ENCODE measurements at places on chromosomes 3 and 15. TPM values are rescaled to one million over a fixed set of nuclear protein-coding genes. Genes with fewer than 3 reads are reported as not detected.

DNA sequence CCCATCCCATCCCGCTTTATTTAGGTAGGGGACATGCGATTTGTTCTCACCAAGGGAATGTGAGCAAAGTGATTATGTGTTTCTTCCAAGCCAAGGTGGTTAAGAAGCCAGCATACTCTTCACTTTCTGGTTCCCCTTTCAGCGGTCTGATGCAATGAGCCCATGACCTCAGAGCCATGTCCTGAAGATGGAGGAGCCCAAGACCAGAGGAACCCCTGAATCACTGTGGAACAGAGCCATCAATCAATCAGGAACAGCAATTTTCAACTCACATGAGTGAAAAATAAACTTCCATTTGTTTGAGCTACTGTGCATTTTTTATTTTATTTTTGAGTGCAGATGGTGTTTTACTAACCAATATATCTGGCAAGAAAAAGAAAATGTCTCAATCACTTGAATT is 10.8 kb downstream of the THRB start:
- no peak for DNase-seq

- DNase-seq: no peak
These were observed 60.5 kb upstream of the TFRC start for GRCh38 chr3:196142202-196142956.

DNA sequence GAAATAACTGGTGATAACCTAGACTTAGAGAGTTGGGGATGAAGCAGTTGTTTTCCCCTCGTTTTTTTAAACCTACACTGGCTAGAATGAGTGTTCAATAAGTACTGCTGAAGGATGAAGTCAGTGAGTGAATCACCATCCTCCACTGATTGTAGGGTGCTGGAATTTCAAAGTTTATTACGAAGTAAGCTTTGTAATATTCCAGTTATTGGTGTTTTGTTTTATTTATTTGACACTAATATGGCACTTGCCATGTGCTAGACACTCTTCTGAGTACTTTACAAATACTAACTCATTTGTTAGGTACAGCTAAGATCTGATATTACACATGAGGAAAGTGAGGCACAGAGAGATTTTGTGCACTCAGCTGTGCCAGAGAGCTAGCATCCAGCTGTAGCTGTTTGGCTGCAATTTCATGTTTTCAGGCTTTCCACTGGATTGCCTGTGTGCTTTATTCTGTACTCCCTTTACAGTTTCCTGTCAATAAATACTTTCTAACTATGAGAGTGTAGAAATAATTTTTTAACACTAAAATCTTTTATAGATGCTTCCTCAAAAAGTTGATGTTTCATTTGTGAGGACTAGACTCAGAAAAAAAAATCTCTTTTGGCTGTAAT is 5.8 kb downstream of the MAP2K5 start:
- DNase-seq: no peak

GRCh38 chr15:88083811-88084760 is 172.5 kb downstream of the NTRK3 start:
- no peak for DNase-seq

GRCh38 chr15:58631319-58631718 is 118.2 kb downstream of the ADAM10 start:
- DNase-seq: no peak

GRCh38 chr15:83299462-83299861 is 15.0 kb upstream of the BNC1 start:
- DNase-seq: no peak

DNA sequence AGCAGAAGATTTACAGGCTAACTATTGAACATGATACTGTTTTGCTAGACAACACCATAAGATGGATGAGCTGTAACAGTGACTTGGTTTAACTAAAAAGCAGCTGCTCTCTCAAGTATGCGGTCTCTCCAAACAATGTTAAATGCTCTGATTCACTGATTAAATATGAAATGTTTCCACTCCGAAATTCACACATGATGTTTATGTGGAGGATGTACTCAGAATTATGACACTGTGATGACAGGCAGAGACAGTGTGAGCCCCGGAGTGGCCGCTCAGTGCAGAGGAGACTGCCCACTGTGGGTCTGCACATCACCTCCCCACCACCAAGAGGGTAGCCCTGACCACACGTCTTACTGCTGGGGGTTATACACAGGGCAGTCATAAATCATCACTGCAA is 83.9 kb upstream of the MEX3B start:
- no peak for DNase-seq

GRCh38 chr3:182519569-182519968 is 273.7 kb upstream of the ATP11B start:
- DNase-seq: no peak

DNA sequence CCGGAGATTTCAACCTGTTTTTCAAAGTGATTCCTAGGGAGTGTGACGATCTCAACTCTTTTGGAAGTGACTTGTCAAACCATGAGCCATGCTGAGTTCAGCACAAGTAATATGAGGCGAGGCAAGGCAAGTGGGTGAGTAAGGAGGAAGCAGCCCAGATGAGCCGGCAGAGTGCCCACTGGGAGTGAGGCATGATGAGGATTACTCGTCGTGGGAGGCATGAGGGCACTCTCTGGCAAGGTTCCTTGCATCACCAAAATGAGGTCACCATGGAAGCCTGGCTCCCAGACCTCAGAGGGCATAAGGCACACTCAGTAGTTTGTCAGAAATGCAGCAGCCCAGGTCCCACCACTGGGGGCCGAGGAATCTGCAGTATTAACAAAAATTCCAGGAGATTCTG is 636.1 kb downstream of the MAGI1 start:
- DNase-seq: no peak

DNA sequence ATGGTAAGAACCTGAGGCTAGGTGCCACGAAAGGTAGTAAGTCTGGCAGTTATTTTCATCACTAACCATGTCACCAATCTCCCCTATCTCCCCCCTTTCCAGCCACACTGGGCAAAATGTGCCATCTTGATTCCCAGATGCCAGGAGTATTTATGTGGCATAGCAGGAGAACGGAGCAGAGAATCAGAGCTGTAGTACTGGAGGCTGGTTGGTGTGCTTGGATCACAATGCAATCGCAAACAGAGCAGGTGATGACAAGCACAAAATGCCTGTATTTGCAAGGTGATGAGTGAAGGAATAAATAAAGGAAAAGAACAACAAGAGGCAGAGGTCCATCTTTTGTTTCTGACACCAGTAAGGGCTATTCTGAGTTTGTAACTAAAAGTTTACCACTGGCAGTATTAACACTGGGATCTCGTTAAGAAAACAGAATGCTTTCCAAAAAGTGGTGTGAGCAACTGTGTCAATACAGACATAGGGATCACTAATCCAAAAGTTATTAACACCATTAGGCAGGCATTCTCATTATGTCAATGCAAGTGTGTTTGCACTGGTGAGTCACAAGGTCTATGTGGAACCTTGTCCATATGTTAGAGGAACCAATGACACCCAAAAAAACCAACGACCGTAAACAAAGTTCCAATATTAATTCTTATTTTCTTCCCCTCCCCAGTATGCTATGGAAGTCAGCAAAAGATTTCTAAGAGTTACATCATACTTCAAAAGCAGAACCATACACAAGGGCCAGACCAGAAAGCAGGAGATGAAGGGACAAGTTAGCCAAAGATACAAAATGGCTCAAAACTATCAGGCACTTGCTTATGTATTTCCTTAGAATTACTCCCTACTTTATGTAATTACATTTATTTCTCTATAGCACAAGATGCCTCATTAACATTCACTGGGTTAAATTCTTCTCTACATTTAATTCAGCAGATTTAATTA is 556.6 kb downstream of the FOXP1 start:
- DNase-seq: no peak

DNA sequence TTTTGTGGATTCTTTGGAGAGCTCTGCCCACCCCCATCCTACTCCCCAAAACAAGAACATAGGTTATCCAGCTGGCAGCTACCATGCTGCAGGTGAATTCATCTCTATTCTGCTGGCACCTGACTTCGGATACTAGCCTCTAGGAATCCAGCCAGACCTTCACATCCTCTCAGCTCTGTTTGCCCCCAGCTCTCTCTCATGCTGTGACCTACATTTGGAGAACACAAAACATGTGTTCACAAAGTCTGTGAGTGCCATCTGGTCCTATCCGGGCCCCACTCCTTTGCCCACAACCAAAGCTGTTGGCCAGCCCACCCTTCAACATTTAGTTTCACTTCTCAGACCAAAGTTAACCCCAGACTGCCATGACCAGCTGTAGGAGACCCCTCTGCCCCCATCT is 89.4 kb upstream of the C3orf80 start:
- DNase-seq: no peak

- no peak for DNase-seq
These were observed 847.8 kb downstream of the SI start for GRCh38 chr3:164230385-164231094.

DNA sequence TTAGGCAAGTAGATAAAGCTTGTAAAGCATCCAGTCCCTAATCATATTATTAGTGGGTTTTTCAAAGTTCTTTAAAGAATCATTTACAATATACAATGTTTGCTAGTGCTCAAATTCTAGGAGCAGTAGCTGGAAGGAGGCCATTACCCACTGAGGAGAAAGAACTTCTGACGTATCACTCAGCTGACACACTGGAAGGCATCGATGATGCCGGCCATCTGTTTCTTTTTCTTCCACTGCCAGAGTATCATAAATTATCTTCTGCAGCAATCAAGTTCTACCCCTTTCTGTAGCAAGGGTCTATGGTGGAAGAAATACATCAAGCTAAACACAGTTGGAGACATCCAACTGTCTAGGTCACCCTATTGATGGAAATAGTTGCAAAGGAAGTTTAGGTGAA is 243.2 kb upstream of the LRRN1 start:
- DNase-seq: no peak

GRCh38 chr3:37645517-37646380 is 215.9 kb upstream of the CTDSPL start:
- DNase-seq: no peak

DNA sequence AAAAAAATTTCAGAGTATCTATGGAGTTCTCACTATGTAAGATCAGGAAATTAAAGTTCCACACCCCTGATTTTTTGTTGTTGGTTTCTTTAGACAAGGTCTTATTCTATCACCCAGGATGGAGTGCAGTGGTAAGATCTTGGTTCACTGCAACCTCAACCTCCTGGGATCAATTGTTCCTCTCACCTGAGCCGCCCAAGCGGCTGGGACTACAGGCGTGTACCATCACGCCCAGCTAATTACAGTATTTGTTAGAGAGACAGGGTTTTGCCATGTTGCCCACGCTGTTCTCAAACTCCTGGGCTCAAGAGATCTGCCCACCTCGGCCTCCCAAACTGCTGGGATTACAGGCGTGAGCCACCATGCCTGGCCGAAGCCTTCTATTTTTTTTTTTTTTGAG is 12.4 kb downstream of the QRICH1 start:
- no peak for DNase-seq

- DNase-seq: peak; percentile 82
These were observed 43.8 kb upstream of the UACA start for GRCh38 chr15:70806992-70807712.

GRCh38 chr15:80055933-80056332 is 3.5 kb upstream of the ZFAND6 start:
- no peak for DNase-seq

GRCh38 chr3:94356581-94356980 is 293.7 kb downstream of the NSUN3 start:
- DNase-seq: no peak

DNA sequence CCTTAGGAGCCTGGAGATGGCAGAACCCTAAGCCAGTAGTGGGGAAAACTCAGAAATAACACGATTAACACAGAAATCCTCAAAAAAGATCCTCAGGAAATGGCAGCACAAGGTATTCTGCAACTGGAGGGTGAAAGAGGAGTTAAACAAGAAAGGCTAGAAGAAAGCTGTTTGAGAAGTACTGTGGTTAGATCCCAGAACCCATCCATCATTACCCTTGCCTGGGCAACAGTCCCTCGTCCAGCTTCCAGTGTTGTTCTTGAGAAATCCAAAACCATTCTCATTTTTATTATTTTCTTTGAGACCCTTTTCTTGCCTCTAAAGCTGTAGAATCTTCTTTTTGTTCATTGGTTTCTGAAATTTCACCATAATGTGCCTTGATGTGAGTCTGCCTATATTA is 2.7 kb upstream of the CDCP1 start:
- DNase-seq: no peak

- DNase-seq: peak; percentile 71
These were observed 28.9 kb upstream of the KLHL6 start for GRCh38 chr3:183584246-183584913.

GRCh38 chr15:75695220-75695619 is 17.4 kb downstream of the CSPG4 start:
- DNase-seq: no peak

DNA sequence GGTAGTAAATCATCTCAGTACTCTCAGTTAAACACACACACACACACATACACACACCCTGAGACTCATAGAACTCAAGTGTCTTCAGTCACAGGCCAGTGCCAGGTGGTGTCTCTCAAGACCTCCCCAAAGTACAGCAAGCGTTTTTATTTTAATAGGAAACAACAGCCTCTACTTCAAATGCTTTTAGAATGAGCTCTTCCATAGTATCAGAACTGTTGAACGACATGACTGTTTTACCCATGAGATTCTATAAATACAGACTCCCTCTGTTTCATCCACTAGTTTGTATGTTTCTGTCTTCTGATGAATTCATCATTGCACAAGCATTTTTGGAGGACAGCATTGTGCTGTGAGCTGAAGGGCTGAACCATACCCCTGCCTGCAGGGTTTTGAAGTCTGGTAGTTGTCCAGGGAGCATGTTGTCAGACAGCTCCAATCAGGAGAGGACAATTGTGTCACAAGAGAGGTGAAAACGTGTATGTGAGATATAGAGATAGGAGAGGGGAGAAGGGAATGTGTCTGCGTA is 201.0 kb upstream of the BCL6 start:
- no peak for DNase-seq

CYP8B1 gene
- polyA plus RNA-seq: not detected

STRIT1 gene
- not detected for polyA plus RNA-seq

WNT5A gene
- polyA plus RNA-seq: 0.08 TPM

TGFBR2 gene
- polyA plus RNA-seq: 203 TPM

CLDN16 gene
- not detected for polyA plus RNA-seq

CASR gene
- polyA plus RNA-seq: not detected

DNAH12 gene
- 0.10 TPM for polyA plus RNA-seq
